ENCODE measurements at places on chromosomes 3 and 15. TPM values are rescaled to one million over a fixed set of nuclear protein-coding genes. Genes with fewer than 3 reads are reported as not detected.

The CSPG5 gene
- polyA plus RNA-seq, result 1.1 TPM

The LMAN1L gene
- not detected for polyA plus RNA-seq

The CCR8 gene
- polyA plus RNA-seq, result not detected

The SLC7A14 gene
- polyA plus RNA-seq, result 0.49 TPM

The GP5 gene
- polyA plus RNA-seq, result 0.77 TPM

The ARL14 gene
- not detected for polyA plus RNA-seq

The GNAT1 gene
- polyA plus RNA-seq, result not detected

The MOBP gene
- polyA plus RNA-seq, result 0.08 TPM

The DRD3 gene
- polyA plus RNA-seq, result not detected

The SNUPN gene
- polyA plus RNA-seq, result 28.0 TPM

The HDDC3 gene
- 15.9 TPM for polyA plus RNA-seq

The SLC22A13 gene
- polyA plus RNA-seq, result 0.31 TPM

The FANCI gene
- polyA plus RNA-seq, result 29.8 TPM

The MUSTN1 gene
- polyA plus RNA-seq, result 0.36 TPM

The B4GALT4 gene
- polyA plus RNA-seq, result 32.1 TPM

The MBNL1 gene
- 111 TPM for polyA plus RNA-seq

DNA sequence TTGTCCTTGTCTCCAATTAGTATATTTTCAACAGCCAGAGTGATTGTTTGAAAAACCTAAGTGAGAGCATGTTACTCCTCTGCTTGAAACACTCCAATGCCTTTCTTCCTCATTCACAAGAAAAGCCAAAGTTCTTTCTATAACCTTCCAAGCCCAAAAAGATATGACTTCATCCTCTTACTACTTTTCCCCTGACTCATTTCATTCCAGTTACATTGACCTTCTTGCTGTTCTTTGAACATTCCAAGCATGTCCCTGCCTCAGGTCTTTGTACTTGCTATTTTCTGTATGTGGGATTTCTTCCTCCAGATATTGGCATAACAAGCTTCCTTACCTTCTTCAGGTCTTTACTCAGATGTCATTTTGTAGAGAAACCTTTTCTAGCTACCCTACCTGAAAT lies 28.3 kb downstream of the EHHADH start:
- no peak for DNase-seq

GRCh38 chr3:42529468-42529867 lies 27.0 kb downstream of the VIPR1 start:
- no peak for DNase-seq

DNA sequence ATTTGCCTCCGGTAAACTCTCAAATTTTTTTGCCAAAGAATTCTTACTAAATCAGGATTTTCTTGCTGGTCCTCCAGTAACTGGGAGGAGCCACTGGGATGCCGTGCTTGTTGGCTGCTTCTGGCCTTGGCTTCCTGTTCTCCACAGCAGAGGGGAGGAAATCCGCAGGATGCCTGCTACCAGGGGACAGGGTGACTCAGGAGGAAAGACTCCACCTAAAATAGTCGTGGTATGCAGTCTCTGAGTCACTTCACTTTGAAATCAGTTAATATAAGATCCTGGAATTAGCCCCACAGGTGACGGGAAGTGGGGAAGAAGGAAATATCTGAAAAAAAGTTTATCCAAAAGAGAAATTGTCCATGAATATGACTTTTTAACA lies 6.5 kb upstream of the TM4SF18 start:
- DNase-seq, result peak; percentile 80

- DNase-seq, result peak; percentile 31
Observed at GRCh38 chr3:10396083-10396482, 75.2 kb upstream of the SEC13 start.

- DNase-seq, result no peak
Observed at GRCh38 chr15:85037641-85038040, 56.0 kb downstream of the PDE8A start.

GRCh38 chr15:43238671-43239131 lies 17.9 kb upstream of the EPB42 start:
- DNase-seq, result no peak

GRCh38 chr3:70409018-70409417 lies 96.6 kb upstream of the MDFIC2 start:
- DNase-seq, result no peak

- DNase-seq, result no peak
Observed at GRCh38 chr15:38642689-38643270, 78.2 kb upstream of the RASGRP1 start.

- DNase-seq, result no peak
Observed at GRCh38 chr3:55519019-55519418, 31.9 kb upstream of the WNT5A start.

DNA sequence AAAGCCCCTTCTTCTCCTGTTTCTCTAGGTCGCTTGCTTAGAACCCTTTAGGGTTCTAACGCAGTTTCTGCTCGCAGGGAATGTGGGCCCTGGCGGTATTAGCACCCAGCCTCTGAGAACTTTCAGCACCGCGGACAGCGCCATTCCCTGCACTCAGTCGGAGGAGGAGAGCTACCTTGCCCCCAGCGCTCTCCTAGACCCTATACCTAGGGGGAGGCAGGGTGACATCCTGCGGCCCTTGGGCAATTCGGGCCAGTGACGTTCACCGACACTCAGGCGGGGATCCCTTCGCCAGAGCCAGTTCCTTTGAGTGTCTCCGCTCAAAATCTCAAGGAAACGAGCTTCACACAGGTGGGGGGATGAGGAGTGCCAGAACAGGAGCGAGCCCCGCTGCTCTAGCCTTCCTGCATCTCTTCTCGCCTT lies 1.3 kb downstream of the SLC7A14 start:
- peak; percentile 58 for DNase-seq

- no peak for DNase-seq
Observed at GRCh38 chr15:51874751-51875644, 45.5 kb downstream of the TMOD3 start.

GRCh38 chr15:33083232-33084081 lies 111.1 kb downstream of the FMN1 start:
- no peak for DNase-seq

DNA sequence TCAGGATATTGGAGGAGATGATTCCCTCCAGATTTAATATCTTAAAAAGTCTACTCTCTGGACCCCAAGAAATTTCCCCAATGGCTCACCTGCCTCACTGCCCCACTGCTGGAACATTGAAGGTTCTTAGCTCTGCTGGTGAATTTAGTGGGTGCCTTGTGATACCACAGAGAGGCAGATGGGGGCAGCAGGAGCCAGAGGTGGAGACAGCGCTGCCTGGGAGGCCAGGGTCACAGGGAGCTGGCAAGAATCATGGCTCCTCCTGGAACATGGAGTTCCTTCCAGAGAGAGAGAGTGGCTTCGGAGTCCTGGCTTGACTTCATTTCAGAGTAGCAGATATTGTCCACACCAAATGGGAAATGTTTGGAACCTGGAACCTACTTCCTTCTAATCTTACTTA lies 263.5 kb upstream of the CFAP20DC start:
- DNase-seq, result no peak

DNA sequence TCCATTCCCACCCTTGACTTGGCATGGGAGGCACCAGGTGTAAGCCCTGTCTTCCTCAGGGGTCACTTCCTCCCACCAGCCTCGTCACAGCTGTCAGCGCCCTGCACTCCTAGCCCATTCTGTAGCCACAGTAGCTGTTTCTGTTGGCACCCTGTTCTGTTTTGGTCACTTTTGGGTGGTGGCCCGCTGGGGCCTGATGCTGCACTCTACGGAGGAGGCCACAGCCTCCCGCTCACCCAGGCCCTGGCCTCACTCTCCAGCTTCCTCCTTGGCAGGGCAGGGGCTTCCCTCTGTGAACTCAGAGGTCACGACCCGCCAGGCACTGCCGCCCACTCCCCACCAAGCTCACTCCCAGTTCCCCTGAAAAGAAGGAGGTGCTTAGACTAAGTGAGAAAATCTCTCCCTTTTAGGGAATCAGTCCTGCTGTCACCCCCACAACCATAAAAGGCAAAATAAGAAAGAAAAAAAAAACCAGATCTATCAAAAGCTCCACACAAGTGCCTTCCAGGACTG lies 68.4 kb downstream of the MGLL start:
- DNase-seq, result no peak

GRCh38 chr15:47887241-47887800 lies 170.0 kb downstream of the SEMA6D start:
- no peak for DNase-seq

DNA sequence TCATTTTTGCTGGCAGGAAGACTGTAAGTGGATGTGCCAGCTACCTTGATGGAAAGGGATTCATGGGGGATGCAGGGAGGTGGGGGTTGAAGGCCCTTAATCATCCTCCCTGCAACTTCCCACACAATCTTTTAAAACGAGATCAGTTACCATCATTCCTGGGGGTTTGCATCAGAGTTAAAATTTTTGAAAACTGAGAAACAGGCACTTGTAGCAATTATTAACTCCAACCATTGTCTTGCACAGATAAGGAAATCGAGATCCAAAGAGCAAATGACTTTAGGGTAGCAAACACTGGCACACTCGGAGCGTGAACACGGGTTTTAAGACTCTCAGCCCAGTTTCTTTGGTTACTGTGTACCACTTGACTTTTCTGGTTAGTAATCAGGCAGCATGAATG lies 41.9 kb downstream of the GPD1L start:
- no peak for DNase-seq

DNA sequence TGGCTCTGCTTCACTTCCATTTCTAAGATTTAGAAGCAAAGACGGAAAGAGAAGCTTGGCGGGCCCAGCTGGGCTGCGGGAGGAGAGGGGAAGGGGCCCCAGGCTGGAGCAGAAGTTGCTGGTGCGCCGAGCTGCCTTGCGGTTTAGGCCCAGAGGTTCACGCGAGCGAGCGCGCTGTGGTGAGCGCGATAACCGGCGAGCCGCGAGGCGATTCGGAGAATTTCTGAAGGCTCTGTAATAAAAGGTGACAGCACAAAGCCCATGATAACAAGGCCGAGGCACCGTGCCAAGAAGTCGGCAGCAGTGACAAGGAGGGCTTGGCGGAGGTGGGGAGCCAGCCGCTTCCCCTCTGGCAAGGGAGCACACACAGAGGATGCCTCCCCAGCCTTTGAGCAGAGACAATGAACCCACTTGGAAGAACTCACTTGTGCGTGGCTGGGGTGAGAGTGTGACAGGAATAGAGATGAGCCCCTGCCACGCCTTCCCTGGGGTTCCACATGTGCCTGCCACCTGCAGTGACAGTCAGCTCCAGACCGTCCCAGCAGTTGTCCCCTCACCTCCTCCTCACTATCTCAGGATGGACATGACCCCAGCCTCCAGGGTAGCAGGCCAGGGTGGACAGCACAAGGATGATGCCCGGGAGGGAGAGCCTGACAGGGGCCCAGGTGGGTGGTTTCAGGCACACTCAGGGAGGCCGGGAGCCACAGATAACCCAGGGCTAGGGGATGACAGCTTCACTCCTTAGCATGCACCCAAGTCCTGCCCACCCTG lies 315.2 kb downstream of the UACA start:
- peak; percentile 54 for DNase-seq

DNA sequence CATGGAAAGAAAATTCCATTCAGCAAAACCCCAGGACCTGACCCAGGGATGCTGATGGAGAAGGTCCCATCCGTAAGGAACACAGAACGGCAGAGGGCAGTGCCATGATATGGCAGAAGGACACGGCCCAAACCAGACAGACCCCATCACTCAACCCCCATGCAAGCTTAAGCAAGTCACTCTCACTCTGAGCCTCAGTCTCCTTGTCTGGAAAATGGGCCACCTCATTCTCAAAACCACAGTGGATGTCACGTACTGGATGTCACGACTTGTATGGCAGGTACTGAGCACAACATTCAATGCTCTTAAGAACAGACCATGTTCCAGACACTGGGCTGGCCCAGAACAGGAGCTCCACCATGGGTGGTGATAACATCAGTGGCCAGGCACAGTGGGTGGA lies 90.4 kb downstream of the NUP210 start:
- no peak for DNase-seq

DNA sequence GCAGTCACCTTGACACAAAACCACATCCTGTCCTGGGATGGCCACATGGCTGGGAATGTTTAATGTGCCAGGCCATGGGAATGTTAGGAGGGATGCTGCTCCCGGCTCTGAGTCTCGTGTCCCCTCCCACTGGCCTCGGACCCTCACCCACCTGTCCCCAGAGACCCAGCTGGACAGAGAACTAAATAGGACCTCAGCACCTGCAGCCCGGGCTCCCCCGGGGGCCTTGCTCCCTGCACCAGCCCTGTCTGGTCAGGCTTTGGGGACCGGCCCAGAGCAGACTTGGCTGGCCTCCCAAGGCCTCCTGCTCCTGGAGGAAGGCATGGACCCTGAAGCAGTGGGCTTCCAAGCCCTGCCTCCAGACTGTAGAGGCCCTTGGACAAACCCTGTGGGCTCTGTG lies 100.0 kb upstream of the IQSEC1 start:
- DNase-seq, result no peak

GRCh38 chr3:180827171-180827570 lies 85.3 kb upstream of the FXR1 start:
- no peak for DNase-seq

- no peak for DNase-seq
Observed at GRCh38 chr3:190265796-190266195, 56.5 kb downstream of the CLDN1 start.

GRCh38 chr15:80780416-80781221 lies 1.4 kb downstream of the CEMIP start:
- DNase-seq, result peak; percentile 82

DNA sequence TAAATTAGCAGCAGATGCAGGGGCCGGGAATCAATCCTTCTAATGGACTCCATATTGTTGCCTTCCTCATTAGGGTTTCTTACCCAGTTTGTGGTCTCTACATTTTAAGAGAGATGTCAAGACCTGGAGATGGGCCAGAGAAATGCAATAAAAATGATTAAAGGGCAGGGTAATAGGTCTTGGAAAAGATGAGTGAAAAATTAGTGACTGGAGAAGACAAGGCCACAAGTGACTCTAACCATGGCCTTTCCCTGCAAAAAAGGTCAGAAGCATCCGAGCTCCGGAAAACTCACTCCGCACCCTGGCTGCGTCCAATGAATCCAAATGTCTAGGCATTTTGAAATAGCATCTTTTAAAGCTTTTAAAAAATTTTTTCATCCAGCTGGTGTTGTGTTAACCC lies 152.8 kb downstream of the ARRDC4 start:
- DNase-seq, result no peak

DNA sequence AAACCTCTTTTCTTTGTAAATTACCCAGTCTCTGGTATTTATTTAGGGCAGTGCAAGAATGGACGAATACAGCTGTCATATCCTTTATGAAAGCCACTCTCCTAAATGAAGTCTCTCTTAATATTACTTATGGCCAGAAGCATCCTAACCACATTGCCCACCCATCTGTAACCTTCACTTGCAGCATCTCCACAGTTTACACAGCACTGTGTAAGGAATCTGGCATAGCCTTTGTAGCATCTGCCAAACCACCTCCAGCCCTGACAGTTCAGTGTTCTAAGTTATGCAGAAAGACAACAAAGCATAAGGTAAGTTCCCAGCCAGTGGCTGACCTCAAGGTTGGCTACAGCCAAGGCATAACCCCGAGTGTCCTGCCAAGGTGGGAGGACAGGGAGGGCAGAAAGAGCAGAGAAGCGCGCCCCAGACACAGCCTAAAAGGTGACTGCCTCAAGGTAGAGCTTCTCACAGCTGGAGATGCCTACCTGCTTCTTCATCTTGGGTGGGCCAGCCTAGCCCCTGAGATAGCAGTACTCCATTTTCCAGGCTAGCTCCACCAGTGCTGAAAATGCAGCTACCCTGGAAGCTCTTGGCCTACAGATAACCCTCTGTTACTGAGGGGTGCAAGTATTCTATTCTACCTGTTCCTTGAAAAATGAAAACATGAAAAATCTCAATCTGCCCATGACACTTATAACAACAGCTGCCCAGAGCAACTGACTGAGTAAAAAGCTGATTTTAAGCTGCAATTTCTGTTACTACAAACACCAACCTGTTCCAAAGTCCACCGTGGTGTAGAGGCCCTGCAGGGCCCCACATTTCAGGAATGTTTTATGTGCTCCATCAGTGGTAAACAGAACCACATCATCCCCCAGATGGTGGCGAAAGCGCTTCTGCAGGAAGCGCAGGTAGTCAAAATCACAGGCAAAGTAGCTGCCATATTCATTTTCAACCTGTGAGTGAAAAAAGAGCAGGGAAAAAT lies 39.3 kb downstream of the GLB1 start:
- no peak for DNase-seq
